ENCODE measurements at places on chromosomes 1 and 21.

DNA sequence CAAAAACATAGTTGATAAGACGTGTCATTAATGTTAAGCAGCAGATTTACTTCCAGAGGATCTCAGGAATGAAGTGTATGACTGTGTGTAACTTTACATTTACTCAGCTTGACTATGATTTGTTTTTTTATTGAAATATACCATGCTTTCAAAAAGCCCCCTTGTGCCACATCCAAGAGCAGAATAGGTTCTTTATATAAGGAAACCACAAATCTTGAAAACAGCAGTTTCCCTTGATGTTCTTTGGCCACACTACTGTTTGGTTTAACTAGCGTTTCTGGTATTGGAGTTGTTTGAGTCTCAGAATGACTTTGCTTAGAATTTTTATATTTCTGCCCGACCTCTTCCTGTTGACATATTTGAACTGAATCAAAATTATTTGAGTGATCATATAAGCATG, 25.0 kb downstream of the LRRC8C start:
- DNase-seq, result no peak

GRCh38 chr1:35222322-35223083, 29.6 kb upstream of the SFPQ start:
- DNase-seq, result no peak

DNA sequence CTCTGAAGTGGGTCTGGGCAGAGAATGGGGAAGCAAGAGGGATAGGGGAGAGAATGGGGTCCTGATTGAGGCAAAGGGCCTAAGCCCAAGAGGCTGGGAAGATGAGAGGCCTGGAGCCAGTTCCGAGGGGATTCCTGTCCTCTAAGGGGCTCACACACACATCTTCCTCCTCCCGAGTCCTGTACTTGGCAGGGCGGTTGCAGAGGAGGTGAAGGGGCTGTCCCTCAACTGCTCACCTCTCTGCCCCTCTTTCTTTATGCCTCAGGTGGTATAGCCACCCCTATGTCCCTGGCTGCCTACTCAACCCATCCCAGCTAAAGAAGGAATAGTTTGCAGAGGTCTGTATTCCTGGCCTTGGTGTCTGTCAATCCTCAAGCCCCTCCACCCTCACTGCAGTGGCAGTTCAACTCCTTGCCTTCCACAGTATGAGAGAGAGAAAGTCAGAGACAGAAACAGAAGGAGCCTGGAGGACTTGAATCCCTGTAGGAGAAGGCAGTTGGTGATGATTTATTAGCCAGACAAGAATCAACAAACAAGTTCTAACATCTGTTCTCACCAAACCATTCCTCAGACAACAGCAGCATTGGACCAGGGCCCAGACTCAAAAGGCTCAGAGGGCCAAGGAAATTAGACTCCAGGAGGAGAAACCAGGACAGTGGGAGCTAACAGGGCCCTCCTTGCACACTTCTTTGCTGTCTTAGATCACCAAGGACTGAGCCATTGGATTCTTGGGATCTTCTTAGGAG, 10.7 kb downstream of the SH2D2A start:
- DNase-seq, result no peak

DNA sequence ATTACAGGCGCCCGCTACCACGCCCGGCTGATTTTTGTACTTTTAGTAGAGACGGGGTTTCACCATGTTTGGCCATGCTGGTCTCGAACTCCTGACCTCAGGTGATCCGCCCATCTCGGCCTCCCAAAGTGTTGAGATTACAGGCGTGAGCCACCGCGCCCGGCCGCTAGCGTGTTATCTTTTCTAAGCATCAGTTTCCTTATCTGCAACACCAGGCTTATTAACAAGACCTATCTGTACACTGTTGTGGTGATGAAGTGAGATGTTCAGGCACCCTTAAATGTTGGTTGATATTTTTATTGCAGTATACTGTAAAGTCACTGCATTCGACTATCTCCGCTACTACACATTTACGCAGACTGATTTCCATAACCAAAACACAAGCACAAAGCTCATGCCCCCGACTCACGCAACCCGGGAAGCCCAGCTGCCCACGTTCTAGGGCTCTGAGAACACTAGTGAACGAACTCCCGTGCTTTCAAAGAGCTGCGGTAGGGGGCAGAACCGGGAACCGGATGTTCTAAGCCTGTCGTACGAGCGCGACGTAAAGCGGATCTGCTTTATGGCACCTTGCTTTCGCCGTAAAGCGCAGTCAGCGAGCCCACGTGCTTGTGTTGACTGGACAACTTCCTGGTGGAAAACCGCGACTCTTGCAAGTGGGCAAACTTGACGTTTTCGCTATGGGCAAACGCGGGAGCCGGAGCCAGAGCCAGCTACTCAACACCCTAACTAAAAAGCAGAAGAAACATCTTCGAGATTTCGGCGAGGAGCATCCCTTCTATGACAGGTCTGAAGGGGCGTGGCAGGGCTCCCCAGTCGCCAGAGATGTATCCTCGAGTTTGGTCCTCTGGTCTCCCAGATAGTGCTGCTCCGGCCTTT, at the start of gene UTP25:
TSS of gene UTP25 (plus strand) at position 589 of the 879 bp plus-strand sequence. CDS start at position 681, 92 bp downstream.
- peak; percentile 98 for DNase-seq

DNA sequence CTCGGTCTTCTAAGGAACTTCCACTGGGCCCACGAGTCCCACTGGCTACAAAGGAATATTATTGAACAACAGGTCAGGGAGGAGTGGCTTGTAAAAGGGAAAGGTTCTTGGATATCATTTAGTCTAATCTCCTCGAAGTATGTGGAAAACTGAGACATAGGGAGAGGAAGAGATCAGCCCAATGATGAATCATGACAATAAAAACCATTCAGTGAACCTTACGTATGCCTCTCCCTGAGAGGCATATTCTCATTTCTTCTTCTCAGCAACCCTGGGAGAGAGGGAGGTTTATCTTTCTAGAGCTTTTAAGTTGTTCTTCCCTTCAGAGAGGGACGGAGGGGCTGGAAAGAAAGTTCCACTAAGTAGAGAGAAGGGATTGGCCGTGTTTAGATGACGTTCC, 5.3 kb upstream of the MOB3C start:
- DNase-seq, result no peak

- no peak for DNase-seq
Observed at GRCh38 chr1:182340233-182341058, 51.1 kb downstream of the GLUL start.

DNA sequence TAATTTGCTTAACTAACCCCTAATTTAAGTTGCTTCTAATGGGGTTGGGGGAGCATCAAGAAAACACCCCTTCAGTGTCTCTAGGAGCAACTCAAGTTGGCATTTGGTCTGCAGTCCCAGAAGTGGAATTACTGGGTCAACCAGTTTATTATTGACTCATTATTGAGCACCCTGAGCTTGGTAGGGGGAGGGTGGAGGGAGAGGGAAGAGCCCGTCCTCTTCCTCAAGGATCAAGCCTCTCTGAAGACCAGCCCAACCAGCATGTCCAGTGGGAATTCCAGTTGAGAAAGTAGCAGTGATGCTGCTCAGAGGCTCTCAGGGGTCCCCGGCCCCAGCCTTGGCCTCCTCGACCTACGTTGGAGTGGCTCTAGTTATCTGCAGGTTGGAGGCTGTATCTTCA, 2.1 kb upstream of the PLA2G2F start:
- DNase-seq, result no peak

Measured in HL-60 (cell line).